ENCODE measurements at places on chromosomes 3 and 15.

DNA sequence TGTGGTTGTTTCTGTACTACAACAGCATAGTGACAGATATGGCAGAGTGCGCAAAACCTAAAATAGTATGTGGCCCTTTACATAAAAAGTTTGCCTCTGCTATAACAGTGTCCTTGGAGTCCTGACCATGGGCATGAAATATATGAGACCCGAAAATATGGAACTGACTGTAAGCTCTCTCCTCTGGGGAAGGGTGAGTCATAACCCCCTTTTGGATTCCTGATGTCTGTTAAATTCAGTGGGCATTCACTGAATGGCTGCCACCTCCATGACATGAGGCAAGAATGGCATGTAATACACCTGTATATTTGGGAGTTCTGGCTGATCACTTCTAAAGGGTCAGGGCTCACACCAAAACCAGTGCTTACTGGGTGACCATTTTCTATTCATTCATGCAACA, 6.1 kb downstream of the TBC1D2B start:
- no peak for DNase-seq

GRCh38 chr3:53939086-53939582, 47.5 kb upstream of the SELENOK start:
- no peak for DNase-seq

DNA sequence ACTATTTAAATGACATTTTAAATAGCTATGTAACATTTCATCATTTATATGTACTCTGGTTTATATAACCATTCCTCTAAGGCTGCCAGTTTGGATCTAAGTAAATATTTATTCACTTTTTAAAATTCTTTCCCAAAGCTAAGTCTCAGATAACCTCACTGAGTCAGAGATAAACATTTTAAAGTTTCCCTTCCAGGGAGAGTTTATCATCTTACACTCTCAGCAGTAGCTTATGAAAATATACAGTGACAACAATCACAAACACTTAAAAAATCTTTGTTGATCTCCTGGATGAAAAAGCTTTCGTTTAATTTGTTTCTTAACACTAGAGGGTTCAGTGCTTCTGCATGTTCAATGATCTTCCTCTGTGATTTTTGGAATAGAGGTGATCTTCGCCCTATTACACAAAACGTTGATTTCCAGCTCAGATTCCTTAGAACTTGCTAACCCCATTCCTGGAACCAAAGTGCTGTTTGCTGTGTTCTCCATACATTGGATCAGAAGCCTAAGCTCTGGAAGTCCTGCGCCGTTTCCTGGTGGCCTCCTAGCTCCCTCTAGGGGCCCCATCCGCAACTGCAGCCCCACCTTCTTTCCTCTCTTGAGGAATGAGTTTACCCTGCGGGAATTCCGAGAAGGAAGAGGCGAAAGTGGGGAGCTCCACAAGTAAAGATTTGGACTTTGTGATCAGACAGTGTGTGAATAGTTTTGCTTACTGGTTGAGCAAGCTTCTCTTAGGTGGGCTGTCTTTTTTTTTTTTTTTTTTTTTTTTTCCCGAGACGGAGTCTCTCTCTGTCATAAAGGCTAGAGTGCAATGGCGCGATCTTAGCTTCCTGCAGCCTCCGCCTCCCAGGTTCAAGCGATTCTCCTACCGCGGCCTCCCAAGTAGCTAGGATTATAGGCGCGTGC, 29.3 kb upstream of the SACM1L start:
- peak; percentile 40 for DNase-seq

DNA sequence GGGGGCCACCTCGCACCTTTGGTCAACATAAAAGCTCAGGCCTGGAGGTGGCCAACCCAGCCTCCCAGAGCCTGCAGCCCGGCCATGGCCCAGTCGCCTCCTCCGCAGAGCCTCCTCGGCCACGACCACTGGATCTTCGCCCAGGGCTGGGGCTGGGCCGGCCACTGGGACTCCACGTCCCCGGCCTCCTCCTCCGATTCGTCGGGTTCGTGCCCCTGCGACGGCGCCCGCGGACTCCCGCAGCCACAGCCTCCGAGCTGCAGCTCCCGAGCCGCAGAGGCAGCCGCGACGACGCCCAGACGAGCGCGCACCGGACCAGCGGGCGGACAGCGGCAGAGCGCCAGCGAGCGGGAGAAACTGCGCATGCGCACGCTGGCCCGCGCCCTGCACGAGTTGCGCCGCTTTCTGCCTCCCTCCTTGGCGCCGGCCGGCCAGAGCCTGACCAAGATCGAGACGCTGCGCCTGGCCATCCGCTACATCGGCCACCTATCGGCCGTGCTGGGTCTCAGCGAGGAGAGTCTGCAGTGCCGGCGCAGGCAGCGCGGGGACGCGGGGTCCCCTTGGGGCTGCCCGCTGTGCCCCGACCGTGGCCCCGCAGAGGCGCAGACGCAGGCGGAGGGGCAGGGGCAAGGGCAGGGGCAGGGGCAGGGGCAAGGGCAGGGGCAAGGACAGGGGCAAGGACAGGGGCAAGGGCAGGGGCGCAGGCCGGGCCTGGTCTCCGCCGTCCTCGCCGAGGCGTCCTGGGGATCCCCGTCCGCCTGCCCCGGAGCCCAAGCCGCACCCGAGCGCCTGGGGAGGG, at the start of gene MESP2:
Gene MESP2, plus strand, starts transcription at position 59 of the 799 bp plus-strand sequence. Its CDS starts 26 bp downstream, at position 85.
- peak; percentile 47 for DNase-seq

DNA sequence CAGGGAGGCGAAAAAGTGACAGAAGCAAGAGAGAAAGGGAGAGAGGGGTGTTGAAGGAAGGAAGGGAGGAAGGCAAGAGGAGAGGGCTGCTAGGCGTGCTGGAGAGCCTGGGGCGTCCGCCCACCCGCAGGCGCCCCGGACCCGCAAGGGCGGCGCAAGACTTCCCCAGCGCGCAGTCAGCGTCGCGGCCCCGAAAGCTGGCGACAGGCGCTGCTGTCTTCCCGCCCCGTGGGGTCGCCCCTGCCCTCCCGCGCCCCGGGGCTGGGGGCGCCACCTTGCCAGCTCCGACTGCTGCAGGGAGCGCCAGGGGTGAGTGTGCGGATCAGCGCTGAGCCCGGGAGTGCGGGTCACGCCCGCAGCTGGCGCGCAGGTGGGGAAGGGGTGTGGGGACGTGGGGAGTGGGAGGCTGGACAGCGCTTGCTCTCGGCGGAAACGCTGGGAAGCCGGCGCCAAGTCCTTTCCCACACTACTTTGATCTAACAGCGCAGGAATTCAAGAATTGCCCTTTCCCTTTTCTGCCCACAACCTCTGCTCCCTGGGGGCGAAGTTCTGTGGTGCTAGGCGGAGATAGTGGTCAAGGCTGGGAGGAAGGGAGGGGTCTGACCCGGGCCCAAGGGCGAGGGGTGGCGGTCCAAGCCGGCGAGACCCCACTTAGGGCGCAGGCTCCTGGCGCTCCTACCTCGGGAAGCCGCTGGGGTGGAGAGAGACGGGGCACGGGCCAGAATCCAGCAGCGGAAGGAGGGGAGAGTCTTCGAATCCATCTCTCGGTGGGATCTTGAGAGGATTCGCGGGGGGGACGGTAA, 266.1 kb downstream of the CGGBP1 start:
- no peak for DNase-seq

DNA sequence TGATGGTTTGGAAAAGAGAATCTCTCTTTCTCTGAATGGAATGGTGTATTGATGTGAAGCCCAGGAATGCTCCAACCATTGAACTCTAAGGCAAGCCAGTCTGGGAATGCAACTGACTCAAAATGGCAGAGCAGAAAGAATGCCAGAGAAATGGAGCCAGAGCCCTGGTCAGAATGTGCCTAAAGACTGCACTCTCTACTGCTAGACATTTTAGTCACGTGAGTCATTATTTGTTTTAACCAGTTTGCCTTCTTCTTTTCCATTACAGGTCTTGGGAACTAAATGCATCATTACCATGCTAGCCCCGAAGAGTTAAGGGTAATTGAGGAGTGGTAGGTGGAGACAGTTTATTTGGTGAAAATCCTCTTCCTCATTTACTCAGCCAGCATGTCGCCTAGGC, 67.3 kb upstream of the TRIM42 start:
- no peak for DNase-seq

DNA sequence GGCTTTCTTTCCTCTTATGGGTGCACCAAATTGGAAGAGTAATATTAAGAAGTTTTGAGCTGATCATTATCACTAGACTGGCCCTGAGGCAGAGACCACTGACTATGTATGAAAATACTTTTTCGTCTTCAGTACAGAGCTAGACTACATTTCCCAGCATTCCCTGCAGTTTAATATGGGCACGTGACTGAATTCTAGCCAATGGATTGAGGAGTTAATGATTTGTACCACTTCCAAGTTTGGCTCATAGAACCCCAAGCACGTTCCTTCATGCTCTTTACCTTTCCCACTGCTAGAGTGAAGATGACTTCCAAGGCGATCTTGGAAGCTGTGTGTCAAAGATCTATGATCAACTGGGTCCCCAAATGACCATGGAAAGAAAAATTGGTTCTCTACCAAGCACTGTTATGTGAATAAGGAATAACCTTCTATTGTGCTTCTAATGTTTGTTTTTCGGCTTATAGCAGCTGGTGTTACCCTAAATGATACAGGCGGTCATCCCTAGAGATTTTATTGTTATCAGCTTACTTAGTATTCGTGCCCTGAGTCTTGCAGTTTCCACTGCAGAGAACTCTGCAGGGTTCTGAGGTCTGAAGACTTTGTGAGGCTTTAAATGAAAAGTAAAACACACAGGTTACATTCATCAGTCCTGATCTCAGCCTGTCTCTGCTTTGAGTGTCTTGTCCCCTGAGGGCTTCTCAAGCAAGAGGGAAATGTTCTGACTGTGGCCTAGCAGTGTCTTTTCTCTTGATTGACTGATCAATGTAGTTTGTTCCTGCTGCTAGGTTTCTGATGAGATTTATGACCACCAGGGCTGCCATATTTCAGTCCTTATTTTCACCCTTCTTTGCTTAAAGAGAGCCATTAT, 486.8 kb downstream of the PDCD6IP start:
- no peak for DNase-seq

DNA sequence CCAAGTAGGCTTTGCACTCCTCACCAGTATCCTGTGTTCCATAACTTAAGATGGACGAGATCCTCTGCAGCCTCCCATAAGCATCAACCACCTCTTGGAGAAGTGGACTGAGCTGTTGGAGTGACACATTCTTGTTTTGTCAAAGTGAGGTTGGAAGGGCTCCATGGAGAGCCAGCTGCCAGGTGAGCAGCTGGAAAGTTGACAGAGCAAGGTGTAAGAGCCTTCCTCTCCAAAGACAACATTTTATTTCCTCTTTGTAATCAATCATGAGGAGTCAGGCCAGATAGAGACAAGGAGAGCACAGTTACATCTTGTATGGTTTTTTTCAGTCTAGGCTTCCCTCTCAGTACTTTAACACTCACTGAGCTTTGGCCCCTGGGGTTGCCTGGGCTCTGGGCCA, 5.1 kb downstream of the ABI3BP start:
- DNase-seq, result no peak
